Esophagus (tissue), 2 donors: ENCODE measurements at places on chromosomes 6 and 20. TPM values are rescaled to one million over a fixed set of nuclear protein-coding genes. Genes with fewer than 3 reads are reported as not detected.

The ATAT1 gene
- polyA plus RNA-seq, result 5.0 TPM

The PROKR2 gene
- polyA plus RNA-seq, result not detected

The HCRTR2 gene
- not detected for polyA plus RNA-seq

The TDRD6 gene
- polyA plus RNA-seq, result 0.11 TPM

The SMIM28 gene
- not detected for polyA plus RNA-seq

The CLDN20 gene
- not detected for polyA plus RNA-seq

The CRYBG1 gene
- 74.9 TPM for polyA plus RNA-seq

The PRSS16 gene
- polyA plus RNA-seq, result 3.6 TPM

The WFDC10B gene
- polyA plus RNA-seq, result 0.18 TPM
